ENCODE measurements at places on chromosomes 13 and 19.

- no peak for DNase-seq
These were observed 120.0 kb downstream of the EFNB2 start for GRCh38 chr13:106415442-106415841.

DNA sequence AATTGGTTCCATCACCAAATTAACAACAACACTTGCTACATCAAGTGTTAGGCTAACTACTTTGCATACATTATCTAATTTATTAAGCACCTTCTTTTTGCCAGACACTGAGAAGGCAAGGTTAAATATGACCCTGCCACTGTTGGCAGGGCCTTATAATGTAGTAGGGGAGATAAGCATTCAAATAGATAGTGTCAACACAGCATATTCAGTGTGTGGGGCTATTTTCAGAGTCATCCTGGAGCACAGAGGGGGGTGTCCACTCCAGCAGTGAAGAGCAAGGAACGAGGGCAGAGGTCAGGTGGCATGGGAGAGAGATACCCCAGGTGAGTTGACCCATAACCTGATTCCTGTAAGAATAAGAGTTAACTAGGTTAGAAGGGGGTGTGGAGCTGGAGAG, 121.6 kb downstream of the COG6 start:
- no peak for DNase-seq

- DNase-seq: no peak
These were observed 30.2 kb upstream of the CPB2 start for GRCh38 chr13:46134961-46135522.

- no peak for DNase-seq
These were observed 595 bp downstream of the ZNF440 start for GRCh38 chr19:11814700-11815035.

GRCh38 chr19:2653218-2653617, 49.3 kb downstream of the GNG7 start:
- no peak for DNase-seq

DNA sequence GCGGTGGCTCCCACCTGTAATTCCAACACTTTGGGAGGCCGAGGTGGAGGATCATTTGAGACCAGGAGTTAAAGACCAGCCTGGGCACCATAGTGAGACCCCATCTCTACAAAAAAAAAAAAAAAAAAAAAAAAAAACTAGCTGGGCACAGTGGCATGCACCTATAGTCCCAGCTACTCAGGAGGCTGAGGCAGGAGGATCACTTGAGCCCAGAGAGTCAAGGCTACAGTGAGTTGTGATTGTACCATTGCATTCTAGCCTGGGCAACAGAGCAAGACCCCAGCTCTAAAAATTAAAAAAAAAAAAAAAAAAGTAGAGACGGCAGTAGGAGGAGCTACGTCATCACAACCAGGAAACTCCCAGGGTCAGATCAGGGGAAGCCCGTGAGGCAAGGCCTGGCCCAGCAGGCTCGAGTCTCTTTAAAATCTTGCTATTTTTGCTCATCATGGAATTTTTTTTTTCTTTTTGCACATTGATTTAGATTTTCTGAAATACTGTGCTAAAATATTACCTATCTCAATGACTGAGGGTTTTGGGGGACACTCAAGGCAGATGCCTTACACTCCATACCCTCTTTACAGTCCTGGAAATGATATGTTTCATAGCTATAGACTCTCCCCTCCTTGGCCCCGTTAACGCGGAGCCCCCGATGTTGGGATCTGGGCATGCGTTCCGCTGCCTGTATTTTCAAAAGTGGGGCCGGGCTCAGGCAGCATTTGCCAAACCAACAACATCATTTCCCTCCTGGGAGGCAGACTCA, 44.4 kb upstream of the USE1 start:
- no peak for DNase-seq

DNA sequence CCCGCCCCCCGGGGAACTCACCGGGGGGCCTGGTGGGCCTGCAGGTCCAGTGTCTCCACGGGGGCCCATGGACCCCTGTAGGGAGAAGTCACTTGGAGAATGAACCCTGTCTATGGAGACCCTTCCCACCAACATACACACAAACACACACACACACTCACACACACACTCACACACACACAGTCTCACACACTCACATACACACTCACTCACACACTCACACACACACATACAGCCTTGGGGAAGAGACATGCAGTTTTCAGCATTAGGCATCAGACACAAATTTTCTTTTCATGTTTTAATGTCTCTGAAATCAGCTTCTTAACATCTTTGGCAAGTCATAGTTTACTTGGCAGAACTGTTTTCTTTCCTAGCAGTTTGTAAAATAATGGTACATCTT, 31.0 kb upstream of the OLFM2 start:
- no peak for DNase-seq

GRCh38 chr13:32117001-32117400, 85.4 kb downstream of the FRY start:
- DNase-seq: no peak

- no peak for DNase-seq
These were observed 5.4 kb downstream of the DIAPH3 start for GRCh38 chr13:60158321-60158801.

GRCh38 chr19:50908336-50908735, 2.9 kb downstream of the KLK4 start:
- no peak for DNase-seq

GRCh38 chr13:25292301-25292700, 5.0 kb upstream of the MTMR6 start:
- peak; percentile 78 for DNase-seq

- DNase-seq: no peak
These were observed 96.2 kb upstream of the RNF113B start for GRCh38 chr13:98273067-98273823.

DNA sequence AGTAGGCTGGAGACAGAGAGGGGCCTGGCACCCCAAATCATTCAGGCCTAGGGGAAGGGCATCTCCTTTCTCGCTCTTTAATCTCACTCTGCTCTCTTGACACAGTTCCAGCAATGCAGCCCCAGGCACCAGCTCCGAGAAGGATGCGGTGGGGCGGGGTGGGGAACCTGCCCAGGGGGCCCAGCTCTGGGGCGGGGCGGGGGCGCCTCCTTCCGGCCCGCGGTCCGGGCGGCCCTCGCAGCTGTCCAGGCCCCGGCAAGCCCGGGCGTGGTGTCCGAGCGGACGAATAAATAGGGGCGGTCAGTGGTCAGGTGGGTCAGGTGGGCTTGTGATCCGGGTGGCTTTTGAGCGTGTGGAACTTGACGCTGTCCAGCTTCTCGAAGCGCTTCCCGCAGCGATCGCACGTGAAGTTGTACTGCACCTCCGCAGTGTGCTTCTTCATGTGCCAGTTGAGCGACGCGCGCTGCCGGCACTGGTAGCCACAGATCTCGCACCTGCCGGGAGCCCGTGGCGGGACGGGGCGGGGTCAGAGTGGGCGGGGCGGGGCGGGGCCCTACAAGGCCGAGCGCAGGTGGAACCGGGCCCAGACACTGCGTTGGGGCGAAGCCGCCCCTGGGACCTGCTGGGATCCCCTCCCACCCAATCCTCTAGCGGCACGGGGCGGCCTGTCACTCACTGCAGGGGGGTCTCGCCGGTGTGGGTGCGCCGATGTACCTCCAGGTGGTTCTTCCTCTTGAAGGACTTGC, 2.7 kb upstream of the ELAVL3 start:
- DNase-seq: no peak

Data from DND-41 (cell line).